GM20000 (cell line): ENCODE measurements at places on chromosomes 6 and 20.
A peak's percentile ranks its signal among the peaks of the same experiment; 100 is the strongest.

GRCh38 chr20:33298391-33298790, 15.4 kb downstream of the BPIFB1 start:
- DNase-seq = no peak

GRCh38 chr6:5484692-5485091, 223.4 kb downstream of the FARS2 start:
- DNase-seq = no peak

DNA sequence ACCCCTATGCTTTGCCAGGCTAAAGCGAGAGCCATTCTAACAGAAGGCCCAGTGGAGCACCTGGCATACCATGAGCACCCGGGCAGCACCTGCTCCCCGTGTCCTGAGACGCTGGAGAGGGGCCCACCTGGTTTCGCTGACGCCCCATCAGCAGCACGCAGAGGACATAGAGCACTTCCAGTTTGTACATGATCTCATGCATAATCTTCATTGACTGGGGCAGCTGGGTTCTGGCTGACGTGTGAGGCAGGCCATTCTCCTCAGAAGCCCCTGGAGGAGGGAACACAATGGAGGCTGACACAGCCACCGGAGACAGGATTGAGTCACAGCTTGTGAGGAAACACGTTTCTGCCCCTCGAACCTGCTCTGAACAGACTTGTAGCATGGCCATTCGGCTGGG, 65.4 kb downstream of the MYH7B start:
- DNase-seq = no peak

- no peak for DNase-seq
These were observed 696.3 kb upstream of the SLC35B3 start for GRCh38 chr6:9131616-9132015.

DNA sequence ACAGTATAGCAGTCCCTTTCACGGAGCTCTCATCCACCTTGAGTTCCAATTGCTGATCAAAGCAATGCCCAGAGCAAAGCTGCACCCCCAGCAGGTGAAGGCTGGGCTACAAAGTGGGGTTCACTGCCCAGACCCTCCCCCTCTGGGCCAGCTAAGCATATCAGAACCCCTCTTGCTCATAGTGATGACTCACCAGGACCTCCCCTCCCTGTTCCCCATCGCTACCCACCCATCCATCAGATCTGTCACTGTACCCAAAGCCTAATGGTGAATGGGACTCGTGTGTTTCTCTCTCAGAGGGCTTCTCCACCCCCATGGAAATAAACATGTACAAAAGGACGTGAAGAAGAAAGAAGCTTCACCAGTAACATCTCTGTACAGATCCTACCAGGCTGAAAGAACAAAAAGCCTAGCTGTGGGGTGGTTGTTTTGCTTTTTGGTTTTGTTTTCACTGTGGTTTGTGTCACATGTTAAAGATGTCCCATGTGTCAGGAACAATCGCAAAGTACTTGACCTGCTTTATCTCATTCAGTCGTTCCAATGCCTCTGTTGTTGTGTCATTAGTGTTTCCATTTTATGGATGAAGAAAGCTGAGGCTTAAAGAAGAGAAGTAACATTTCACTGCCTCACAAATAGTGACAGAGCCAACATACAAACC, 518.5 kb downstream of the CD83 start:
- DNase-seq = peak; percentile 34

GRCh38 chr6:136415351-136416007, 125.8 kb upstream of the BCLAF1 start:
- no peak for DNase-seq

DNA sequence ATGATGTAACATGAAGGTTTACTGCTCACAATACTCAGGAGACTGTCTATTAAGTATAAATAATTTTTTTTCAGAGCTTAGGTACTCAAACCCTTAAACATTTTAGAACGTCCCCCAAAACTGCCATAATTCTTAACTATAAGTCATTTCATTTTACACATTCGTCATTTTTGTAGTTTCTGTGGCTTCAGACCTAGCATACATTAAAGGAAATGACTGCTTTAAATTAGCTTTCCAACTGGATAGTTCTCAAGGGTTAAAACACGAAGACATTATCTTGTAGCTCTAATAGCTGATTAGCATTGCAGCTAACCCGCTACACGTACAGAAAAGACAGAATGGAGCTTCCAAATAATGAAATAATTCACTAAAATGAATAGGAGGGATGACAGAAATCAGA, 24.9 kb upstream of the PLN start:
- no peak for DNase-seq

DNA sequence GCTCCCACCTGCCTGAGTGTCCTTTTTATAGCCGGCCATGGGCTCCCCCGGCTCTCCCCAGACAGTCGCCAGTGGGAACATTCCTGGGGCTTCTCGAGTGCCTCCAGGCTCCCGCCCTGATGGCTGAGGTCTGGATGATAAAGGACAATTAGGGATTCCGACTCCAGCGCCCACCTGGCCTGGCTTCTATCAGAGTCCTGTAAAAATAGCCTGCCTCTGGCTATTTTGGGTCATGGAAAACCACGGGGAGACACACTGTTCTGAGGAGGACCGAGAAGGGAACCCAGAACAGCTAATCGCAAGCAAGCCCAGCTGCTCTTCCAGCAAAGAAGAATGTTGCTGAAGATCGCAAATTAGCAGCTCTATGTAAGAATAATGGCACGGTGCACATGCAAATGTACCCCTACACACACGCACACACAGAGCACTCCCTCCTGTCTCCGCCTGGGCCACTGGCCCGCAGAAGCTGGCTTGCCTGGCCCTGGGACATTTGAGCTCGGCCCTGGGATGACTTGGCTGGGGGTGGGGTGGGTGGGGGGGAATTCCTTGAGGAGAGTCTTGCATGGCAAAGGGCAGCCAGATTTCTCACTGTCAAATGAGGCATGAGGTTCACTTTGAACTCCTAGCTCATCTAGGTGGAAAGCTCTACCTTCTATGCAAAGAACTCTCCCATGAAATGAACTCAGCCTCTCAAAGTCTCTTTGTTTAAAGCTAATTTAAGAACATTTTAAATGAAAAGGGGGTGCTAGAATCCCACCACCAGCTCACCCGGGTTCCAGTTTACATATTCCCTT, 55.3 kb downstream of the CTCFL start:
- DNase-seq = no peak

DNA sequence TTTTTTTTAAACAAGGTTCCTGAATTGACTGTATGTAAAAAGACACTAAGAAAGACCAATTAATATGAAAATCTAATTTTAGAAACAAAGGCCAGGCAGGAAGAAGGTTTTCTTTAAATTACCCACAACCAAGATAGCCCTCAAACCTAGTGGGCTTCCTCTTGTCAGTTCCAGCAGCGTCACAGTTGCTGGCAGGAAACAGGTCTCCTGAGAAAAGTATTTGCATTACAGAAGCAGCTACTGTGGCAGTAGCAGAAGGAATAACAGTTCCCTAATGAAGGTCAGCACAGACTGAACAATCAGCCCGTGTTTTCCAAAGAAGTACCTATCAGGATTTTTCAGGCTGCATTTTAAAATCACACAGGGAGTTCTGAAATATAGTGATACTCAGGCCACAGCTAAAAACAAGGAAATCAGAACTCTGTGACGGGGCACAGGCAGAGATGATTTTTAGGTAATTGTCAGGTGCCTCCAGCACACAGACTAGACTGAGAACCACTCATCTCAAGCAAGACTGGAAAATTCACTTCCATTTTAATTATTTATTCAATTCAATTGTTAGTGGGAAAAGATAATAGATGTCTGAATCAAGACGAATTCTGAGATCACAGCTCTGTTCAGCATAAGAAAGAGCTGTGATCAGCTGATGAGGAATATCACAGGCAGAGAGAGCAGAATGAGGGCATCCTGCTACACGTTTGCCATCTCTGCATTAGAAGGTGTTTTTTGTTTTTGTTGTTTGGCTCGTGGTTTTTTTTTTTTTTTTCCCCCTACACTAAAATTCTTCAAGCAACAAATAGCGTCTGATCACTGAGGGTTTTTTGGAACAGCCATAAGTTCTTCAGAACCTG, 230.5 kb upstream of the KHDRBS2 start:
- DNase-seq = no peak

DNA sequence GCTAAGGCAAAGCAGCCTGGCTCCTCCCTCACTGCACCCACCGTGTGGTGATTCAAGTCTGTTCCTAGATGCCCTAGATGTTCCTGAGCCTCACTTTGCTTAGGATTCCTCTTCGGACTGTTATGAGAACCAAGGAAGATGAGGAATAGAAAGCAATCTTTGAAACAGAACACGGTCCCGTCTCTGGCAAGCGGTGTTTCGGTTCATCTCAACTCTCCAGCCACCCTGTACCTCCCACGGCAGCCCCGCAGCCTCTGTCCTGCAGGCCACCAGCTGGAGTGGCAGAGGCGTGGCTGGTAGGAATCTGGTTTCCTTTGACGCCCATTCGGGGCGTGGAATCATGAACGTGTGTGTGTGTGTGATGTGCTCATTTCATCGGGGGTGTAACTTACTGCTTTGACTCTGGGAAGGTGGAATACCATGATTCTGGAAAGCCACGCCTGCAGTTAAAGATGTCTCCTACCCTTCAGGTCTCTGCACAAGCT, 21.3 kb downstream of the PDE10A start:
- no peak for DNase-seq

DNA sequence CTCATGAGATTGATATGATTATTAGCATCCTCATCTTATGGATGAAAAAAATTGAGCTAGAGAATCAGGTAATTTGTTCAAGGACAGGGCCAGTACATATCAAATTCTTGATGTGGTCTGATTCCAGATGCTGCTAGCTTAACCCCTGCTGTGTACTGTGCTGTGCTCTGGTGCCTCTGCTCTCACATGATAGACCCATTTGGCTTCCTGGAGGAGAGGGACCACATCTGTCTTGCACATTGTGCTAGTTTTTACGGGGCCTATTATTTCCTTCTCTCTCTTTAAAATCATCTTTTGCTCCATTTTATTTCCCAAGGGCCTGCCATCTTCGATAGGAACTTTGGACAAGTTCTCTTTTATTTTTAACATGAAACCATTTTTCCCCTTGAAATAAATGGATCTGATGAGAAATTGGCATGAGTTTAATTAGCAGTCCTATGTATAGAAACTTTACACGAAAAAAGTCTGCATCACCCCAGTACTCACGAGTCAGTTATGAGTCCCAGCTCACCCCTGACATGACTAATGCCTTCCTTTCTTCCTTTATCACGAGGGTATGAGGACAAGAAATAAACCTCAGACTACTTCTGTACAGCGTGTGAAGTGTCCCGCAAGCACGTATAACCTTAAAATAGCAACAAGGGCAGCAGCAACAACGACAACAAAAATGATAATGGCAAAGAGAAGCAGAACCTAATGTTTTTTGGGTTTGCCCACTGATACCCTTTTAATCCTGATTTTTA, 26.5 kb downstream of the CD109 start:
- peak; percentile 33 for DNase-seq
